ENCODE measurements at places on chromosomes 16 and 17.

- DNase-seq: no peak
These were observed 17.9 kb downstream of the NME2 start for GRCh38 chr17:51184124-51184523.

DNA sequence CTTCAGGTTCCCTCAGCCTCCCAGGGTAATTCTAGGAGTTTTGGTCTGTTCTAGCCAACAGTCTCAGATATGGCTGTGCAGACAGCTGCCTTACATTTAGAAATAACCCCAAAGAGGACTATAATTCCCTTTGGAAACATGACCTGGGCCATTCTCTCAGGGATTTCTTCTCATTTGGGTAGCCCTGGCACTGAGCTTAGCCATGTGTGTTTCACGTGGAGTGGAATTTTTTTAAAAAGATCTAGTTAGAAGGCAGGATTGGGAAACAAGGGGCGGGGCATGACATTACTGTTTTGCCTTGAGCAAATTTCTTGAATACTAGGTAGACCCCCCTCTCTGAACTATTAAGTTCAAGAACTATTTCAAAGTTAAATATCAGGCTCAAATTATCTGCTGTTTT, 29.6 kb upstream of the MRC2 start:
- no peak for DNase-seq

GRCh38 chr16:565419-566330, 1.1 kb upstream of the NHLRC4 start:
- no peak for DNase-seq

GRCh38 chr17:49612726-49613125, 37.1 kb downstream of the NXPH3 start:
- DNase-seq: no peak

All from activated T-helper 2 cell treated with anti-CD3 and anti-CD28 coated beads, Interferon-gamma antibody, Interleukin-2, Interleukin-4, amounts not matched to agents 10 μg/mL and 5 μg/mL and 100 μg/mL, durations not matched to agents 14 hours and 24 hours and 36 hours (primary cell).